Stimulated activated CD8-positive, alpha-beta memory T cell treated with anti-CD3 and anti-CD28 coated beads, Interleukin-15, amount 100 ng/mL, for 4 hours (primary cell): ENCODE measurements at places on chromosomes 4 and X.

GRCh38 chr4:142405695-142406498 lies 440.2 kb downstream of the INPP4B start:
- DNase-seq: no peak

- DNase-seq: no peak
Observed at GRCh38 chr4:76533314-76533713, 98.3 kb downstream of the SHROOM3 start.

DNA sequence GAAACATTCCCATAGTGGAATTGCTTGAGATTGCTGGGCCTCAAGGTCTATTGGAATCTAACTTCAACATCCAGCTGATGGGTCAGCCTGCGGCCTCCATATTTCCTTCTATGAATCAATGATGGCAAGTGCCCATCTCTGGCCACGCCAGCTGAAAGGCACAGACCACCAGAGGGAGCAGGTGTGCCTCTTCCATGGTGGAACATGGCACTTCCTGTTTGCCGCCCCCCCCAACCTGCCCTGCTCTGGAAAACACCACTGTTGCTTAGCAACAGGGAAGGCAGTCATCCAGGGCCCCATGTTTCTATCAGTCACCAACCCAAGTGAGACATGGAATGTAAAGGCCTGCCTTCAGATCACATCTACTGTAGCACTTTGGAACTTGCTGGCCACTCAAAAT lies 11.6 kb downstream of the PAGE4 start:
- peak; percentile 1 for DNase-seq

DNA sequence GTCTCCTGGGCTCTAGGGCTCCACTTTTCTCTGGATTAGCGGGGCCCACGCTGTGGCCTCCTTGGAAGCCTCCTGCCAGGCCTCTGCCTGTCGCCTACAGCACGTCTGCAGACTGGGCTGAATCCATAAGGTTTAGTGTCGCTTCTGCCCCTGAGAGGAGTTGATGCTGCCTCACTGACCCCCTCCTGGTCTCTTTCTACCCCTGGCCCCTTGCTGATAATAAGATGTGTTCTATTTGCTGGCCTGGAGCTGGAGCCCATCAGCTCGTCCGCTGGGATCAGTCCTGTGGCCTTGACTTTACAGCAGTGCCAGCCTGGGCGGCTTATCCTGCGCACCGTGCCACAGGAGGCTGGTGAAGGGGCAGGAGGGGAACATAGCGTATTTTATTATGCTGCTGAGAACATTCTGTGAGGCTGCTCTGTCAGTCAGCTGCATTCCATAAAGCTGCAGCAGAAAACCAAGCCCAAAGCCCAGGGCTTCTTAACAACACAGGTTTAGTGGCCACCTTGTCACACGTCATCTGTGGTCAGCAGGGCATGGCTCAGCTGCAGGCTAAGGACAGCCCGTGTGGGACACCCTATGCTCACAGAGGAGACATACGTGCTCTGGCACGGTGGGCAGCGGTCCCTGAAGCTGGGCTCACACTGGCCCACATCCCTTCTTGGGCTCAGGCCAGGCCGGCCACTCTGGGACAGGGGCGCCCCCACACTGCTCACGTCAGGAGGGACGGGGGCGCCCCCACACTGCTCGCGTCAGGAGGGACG lies 29.3 kb upstream of the HGFAC start:
- no peak for DNase-seq

DNA sequence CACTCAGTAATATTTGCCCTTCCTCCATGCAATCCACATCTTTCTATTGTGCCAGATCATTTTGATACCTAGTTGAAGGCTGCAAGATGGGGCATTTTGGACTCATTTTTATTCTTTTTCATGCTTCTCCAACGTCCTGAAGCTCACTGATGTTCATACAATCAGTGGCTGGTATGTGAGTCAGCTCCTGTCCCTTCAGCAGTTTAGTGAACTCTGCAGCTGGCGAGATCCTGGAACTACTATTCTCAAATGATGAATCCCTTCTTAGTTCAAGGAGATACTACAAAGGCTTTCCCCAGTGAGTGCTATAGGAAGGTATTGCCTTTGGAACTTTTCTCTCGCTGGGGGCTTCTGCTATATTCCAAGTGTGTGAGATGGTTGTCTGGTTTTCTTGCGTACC lies 9.6 kb upstream of the CCDC149 start:
- DNase-seq: no peak

- no peak for DNase-seq
Observed at GRCh38 chrX:134624046-134624430, 34.2 kb downstream of the PLAC1 start.

DNA sequence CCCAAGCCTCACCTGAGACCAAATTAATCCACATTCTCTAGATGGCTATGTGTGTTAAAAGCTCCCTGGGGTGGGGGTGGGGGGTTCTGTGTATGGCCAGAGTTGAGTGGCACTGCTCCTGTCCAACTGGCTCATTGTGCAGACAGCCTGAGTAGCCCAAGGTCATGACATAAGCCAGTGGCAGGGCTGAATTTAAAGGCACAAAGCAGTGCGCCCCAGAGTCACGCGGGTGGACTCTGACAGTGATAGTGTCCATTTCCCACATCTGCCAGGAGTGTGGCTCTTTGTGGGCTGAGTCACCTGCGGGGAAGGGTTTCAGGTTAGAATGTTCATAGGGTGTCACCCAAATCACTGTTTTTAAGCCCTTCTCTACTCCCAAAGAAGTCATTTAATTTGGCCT lies 45.4 kb downstream of the SCD5 start:
- DNase-seq: no peak

- DNase-seq: no peak
Observed at GRCh38 chr4:28709891-28710290, 1849.2 kb downstream of the STIM2 start.
